ENCODE measurements at places on chromosomes 7 and 10.
A peak's percentile ranks its signal among the peaks of the same experiment; 100 is the strongest.

DNA sequence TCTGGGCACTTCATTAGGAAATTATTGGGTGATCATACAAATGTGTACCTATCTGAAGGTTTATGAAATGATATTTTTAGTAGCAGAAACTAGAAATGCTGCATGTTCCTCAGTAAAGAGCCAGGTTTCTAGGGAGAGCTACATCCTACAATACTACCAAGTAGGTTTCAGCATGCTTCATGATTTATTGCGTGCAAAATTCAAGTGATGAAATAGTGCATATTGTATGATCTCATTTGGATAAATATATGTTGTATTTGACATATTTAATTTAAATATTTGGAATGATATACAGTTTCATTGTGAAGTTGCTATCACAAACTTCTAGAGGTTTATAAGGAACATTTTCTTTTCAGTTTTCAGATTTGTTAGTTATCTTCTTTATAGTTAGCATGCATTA is 90.5 kb upstream of the GDF10 start:
- no peak for DNase-seq

- no peak for DNase-seq
Measured at GRCh38 chr10:97529685-97530465, 31.2 kb downstream of the UBTD1 start.

- no peak for DNase-seq
Measured at GRCh38 chr7:30770845-30771173, 408 bp upstream of the MINDY4 start.

DNA sequence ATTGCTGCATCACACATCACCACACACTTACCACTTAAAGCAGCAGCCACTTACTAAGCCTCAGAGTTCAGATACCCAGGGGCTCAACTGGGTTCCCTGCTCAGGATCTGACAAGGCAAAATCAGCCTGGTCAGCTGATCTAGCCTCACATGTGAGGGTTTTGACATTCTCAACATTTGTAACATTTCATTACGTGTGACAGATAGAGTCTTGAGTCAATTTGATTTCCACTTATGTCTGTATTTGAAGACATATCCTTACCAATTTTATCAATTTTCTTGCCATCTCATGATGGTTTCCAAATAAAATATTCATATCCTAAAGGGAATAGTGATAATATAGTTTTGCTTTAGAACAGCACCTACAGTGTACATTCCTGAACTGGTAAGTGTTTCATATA is 494.7 kb upstream of the PFKP start:
- no peak for DNase-seq

GRCh38 chr7:976901-977325 is 1.6 kb upstream of the COX19 start:
- DNase-seq = no peak

- DNase-seq = peak; percentile 19
Measured at GRCh38 chr7:137110535-137110934, 233.0 kb downstream of the PTN start.

- no peak for DNase-seq
Measured at GRCh38 chr7:107039199-107039900, 5.2 kb upstream of the PRKAR2B start.

DNA sequence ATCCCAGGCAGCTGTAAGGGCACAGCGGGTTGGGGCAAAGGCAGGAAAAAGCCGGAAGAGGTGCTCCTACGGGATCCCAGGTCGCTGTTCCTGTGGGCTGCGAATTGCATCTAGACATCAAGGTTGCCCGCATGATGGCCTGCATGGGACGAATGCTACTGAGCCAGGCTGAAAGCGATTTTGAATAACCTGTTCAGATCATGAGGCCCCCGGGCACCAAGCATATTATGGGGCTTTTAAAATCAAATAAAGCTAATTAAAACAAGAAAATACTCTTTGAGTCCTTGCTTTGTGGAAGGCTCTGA is 37.1 kb downstream of the CAMK2B start:
- DNase-seq = no peak

GRCh38 chr7:118005026-118005425 is 131.8 kb upstream of the CTTNBP2 start:
- no peak for DNase-seq

DNA sequence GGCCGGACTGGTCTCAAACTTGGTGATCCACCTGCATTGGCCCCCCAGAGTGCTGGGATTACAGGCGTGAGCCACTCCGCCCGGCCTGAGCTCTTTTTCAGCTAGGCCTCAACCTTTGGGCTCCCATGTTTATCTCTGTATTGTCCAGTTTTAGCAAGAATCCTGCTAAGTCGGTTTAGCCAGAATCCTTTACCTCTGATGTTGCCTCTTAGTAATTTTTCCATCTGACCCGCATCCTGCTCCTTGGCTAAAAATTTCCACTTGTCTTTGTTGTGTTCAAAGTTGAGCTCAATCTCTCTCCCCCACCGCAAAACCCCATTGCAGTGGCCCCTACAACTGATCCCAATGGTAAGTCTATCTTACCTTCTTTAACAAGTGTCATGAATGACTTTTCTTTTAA is 20.7 kb upstream of the ST7 start:
- no peak for DNase-seq

GRCh38 chr7:29040579-29040925 is 82.4 kb upstream of the TRIL start:
- DNase-seq = no peak

DNA sequence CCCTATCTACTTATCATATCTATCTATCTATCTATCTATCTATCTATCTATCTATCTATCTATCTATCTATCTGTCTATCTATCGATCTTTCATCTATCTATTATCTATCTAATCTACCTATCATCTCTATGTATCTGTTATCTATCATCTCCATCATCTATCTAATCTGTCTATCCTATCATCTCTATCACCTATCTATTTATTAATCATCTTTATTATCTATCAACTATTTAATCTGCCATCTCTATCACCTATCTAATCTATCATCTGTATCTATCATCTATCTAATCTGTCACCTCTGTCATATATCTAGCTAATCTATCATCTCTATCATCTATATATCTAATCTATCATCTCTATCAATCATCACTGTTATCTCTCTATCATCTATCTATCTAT is 736.3 kb downstream of the TYW1 start:
- DNase-seq = no peak

- peak; percentile 97 for DNase-seq
Measured at GRCh38 chr7:3922175-3922635, 621.2 kb downstream of the SDK1 start.

DNA sequence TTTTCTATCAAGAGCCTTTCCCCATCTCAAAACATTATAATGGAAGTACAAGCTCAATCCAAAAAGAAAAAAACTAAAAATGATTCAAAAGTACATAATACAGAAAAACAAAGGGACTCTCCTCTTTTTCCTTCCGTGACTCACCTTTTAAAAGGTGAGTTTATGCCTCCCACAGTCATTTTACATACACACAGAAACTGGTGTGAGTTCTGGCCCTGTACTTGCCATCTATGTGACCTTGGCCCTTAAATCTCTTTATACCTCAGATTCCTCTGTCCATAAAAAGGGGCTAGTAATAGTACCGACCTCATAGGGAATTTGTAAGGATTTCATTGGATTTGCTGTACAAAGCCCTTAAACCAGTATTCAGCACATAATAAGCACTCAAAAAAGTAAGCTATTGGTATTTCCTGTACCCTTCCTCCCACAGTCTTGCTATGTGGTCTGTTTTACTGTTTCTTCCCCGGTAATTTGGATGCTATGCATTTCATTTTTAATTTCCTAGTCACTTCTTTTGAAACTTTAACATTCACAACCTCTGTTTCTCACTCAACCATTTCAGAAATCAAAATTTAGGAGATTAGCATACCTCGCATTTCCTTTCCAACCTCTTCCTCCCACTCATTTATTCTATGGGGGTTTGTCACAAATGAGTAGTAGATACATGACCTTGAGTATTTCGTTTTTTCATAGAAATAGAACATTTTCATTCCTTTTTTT is 39.0 kb downstream of the STK17A start:
- peak; percentile 15 for DNase-seq

DNA sequence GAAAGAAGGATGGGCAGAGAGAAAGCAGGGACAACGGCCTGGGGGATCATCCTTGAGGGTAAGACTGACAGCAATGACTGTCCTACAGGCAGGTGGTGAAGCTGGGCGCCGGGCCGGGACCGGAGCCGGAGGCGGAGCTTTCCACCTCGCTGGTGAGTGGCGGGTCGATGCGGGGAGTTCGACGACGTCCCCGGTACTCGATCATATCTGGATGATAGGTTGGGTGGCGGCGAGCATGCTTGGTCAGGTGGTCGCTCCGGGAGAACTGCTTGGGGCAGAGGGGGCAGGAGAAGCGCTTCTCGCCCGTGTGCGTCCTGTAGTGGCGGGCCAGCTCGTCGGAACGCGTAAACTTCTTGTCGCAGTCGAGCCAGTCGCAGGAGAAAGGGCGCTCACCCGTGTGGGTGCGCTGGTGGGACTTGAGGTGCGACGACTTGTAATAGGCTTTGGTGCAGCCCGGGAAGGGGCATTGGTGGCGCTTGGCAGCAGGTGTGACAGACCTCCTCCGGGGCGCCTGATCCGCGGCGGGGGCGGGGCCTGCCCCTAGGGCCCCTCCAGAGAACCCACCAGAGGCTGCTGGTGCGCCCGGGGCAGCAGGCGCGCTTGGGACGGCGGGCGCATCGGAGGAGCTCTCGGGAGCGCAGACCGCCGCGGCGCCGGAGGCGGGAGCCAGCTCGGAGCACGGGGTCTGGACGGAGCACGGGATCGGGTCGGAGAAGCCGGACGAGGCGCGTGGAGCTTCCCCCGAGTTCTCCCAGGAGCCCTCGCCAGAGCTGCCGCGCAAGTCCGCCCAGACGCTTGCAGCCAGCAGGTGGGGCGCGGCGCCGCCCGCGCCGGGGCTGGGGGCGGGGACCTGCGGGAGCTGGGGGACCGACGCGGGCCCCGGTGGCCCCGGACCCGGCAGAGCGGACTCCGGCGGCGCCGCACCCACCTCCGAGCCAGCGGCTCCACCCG is 752 bp downstream of the KLF14 start:
- DNase-seq = no peak

DNA sequence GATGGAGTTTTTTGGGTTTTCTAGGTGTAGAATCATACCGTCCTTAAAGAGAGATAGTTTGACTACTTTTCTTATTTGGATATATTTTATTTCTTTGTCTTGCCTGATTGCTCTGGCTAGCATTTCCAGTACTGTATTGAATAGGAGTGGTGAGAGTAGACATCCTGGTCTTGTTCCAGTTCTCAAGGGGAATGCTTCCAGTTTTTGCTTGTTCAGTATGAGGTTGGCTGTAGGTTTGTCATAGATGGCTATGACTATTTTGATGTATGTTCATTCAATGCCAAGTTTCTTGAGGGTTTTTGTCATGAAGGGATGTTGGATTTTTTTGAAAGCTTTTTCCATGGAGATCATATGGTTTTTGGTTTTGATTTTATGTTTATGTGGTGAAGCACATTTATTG is 676.9 kb downstream of the SUGCT start:
- DNase-seq = no peak

DNA sequence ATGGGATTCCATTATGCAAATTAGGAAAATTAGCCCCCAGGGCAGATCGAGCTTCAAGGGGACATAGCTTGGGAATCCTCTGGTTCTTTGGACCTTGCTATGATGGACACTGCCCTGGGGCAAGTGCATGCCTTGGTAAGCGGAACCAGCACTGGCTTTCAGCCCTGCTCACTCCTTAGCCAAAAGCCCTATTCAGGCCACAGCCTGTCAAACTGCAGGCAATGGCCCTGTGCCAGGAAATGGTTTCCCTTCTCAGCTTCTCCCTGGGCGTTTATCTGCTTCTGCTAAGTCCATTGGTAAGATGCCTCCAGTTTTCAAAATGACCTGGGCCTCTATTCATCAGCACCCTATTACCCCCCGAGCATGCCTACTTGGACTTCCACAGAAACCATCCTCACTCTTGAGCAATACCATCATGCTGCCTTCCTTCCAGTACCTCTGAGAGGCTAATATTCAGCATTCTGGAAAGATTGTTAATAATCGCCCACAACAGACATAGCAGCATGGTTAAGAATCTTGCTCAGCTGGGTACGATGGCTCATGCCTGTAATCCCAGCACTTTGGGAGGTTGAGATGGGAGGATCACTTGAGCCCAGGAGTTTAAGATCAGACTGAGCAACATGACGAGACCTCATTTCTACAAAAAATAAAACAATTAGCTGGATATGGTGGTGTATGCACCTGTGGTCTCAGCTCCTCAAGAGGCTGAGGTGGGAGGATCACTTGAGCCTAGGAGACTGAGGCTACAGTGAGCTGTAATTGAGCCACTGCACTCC is 918.6 kb upstream of the AUTS2 start:
- no peak for DNase-seq

DNA sequence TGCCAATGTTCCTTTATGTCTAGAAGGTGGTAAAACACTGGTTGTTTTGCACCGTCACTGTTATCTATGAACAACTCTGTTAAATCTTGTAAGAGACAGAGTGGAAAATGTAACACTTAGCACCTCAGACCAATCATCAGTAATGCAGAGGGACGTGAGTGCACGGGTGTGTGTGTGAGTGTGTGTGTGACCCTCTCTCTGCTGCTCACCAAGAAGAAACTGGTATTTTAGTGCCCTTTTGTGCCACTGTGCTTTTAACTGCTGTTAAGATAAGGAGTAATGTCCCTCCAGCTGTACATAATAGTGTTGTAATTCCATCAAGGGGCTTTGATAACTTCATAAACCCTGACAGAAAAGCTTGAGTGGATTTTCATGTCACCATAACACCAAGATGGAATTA is 130.1 kb downstream of the CREB5 start:
- DNase-seq = no peak

- DNase-seq = no peak
Measured at GRCh38 chr7:44893710-44894234, 8.4 kb upstream of the PURB start.

DNA sequence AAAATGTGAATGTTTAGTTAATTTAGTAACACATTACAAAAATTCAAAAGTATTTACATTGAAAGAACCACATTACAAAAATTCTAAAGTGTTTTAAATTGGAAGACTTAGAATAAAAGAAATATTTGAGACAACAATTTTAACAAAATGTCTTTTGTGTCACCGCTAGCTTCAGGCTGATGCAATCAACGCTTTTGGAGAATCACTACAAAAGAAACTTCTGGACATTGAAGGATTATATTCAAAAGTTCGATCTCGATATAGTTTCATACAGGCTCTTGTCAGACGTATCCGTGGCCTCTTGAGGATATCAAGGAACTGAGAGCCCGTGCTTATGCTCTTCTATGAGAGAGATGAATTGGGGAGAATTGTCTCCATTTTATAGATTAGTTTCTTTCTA is 14.1 kb upstream of the STMP1 start:
- DNase-seq = no peak

GRCh38 chr7:128041203-128041602 is 10.0 kb upstream of the LRRC4 start:
- peak; percentile 81 for DNase-seq
